ENCODE measurements at places on chromosomes 6 and 20.

DNA sequence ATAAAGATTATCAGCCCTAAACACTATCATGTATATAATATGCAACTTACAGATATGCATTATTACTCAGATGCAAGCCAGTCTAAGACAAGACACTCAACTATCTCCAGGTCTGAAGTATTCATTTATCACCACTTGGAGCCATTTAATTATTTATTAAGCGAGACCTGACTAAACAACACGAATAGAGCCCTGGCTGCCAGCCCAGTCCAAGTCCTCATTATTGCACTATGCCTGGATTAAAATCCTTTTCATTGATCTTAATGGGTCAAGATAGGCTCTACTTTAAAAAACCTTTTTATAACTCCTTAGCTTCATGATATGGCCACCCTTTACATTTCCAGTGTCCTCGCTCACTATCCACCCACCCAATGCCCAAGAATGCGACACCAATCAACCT, 183.1 kb upstream of the MARCKS start:
- no peak for DNase-seq

DNA sequence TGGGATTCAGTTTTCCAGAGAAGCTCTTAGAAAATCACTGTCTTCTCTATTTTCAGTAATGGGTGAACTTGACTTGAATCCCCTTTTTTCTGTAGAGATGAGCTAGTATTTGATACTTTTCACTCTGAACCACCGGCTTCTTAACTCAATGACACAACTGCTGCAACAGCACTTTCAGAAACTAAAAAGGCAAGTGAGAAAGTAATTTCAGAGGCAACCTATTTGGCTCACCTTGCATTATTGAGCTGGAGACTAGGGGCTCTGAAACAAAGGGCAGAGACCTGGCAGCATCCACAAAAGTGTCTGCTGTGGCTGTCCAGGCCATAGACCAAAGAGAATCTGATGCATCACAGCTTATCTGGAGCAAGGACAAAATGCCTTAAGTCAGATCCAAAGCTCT, 289.8 kb upstream of the IRAK1BP1 start:
- DNase-seq, result no peak

- no peak for DNase-seq
Observed at GRCh38 chr6:167325766-167326165, 880 bp downstream of the TTLL2 start.

DNA sequence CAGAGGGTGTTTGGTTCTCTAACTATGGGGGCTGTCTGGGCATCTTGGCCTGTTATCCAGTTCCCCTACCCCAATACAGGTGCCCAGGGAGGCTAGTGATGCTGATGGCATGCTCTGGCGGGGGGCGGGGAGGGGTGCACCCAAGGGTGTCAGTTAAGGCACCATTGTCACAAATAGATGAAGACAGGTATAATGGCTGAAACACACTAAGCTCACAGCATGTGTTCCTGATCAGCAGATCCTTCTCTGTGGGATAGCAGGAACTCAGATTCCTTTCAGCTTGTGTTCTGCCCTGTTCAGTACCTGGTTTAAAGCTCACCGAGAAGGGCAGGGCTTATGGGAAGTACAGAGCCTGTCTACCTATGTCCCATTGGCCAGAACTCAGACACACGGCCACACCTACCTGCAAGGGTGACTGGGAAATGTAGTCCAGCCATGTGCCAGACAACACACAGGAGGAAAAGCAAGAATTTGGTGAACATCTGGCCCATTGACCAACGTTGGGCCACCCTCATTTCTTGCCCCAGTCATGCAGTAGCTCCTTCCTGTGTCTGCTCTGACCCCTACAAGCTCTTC, 3.4 kb upstream of the RSPO4 start:
- no peak for DNase-seq

GRCh38 chr6:6006006-6006427, 708 bp downstream of the NRN1 start:
- no peak for DNase-seq

GRCh38 chr6:64737418-64737817, 969.6 kb downstream of the EYS start:
- no peak for DNase-seq

DNA sequence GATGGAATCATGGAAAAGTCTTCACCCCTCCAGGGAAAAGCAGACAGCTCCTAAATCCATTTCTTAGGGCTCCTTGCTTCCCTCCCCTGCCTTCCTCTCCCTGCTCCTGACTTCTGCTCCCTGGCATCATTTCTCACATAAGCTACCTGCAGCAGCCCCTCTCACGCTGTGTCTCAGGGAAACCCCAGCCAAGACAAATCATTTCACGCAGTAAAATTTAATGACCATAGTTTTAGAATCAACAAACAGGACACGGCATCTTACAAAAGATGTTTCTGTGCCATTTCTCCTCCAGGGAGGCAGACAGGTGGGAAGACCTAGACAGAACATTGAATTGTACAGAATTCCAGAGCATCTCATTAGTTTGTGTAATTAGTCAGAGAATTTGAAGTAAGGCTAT, 16.5 kb upstream of the FOXQ1 start:
- no peak for DNase-seq

DNA sequence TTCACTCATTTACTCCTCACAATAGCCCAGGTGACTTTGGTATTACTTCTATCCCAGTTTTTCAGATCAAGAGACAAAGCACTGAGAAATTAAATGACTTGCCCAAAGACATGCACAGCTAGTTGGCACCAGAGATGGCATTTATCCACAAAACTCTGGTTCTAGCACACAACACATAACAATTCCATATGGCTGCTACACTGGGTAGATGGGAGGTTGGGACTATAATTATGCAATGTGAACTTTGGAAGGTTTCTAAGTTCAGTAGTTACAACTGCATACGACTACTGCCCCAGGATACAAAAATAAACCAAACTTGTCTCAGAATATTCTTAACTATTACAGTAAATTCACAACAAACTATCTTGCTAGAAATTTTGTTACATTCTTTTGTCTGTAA, 54.2 kb upstream of the MLIP start:
- no peak for DNase-seq

GRCh38 chr20:34043025-34043424, 49.3 kb downstream of the RALY start:
- DNase-seq, result no peak

GRCh38 chr20:50582591-50583234, 72.5 kb downstream of the PTPN1 start:
- DNase-seq, result no peak

DNA sequence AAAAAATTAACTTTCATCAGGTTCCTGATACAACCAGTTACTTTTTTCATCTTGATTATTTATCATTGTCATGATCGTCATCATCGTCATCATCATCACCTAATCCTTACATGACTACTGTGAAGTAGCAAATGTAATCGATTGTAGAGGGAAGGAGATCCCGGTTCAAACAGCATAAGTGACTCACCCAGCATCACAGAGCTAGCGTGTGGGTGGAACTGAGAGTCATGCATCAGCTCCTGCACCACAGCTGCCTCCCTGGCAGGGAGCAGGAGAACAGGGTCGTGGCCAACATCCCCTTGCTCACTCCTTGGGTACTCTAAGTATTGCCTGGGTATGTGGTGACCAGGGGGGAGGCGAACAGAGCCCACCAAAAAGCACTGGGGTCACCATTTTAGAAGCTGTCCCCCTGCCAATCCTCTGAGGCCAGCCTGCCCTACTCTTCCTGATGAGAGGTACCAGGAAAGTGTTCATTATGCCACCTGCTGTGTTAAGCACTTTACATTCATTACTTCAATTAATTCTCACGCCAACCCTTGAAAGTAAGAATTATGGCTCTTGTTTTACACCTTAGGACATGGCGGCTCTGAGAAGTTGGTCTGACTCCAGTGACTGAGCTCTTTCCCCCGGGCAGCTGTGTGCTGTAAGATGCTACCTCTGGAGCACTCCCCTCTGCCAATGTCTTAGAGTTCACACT, 425.2 kb downstream of the CD83 start:
- peak; percentile 16 for DNase-seq

DNA sequence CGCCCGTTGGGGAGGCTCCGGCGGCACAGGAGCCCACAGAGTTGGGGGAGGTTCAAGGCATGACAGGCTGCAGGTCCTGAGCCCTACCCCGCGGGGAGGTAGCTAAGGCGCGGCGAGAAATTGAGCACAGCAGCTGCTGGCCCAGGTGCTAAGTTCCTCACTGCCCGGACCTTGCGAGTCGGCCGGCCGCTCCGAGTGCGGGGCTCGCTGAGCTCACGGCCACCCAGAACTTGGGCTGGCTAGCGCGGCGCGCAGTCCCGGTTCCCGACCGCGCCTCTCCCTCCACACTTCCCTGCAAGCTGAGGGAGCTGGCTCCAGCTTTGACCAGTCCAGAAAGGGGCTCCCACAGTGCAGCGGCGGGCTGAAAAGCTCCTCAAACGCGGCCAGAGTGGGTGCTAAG, 23.9 kb upstream of the KIF13A start:
- no peak for DNase-seq

GRCh38 chr20:48359692-48360341, 468.0 kb downstream of the PREX1 start:
- no peak for DNase-seq

DNA sequence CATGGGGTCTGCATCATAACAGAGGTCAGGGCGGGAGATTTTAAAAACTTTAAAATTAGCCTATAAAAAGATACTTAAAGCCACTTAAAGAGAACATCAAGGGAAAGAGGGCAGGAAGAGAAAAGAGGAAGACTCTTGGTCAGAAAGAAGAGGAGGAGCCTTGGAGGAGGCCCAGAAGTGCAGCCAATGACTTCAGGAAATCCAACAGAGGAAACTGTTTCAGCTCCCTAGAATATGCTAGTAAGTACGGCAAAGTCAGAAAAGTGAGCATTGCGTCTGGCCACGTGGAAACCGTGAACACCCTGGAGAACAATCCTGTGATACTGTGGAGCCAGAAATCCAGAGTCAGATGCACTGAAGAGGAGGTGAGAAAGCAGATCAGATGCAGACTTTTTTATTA, 22.5 kb upstream of the NHSL1 start:
- DNase-seq, result no peak

- no peak for DNase-seq
Observed at GRCh38 chr6:48978016-48978415, 485.0 kb downstream of the MMUT start.

DNA sequence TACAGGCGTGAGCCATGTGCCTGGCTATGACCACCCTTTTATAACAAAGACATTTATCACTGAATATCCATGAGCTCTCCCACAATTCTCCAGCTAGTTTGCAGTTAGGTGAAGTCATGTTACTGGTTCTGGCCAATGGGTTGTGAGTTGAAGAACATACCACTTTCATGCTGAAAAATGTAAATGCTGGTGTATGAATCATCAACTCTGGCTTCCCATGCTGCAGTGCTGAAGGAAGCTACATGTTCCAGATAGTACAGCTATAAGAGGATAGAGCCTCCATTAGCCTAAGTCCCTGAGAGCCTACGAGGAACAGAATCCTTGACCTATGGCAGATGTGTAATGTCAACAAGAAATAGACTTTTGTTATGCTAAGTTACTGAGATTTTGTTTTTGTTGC, 180.4 kb downstream of the BTBD9 start:
- no peak for DNase-seq

GRCh38 chr6:143802833-143803565, 40.1 kb upstream of the LTV1 start:
- DNase-seq, result no peak

GRCh38 chr6:139881728-139882211, 507.3 kb upstream of the CITED2 start:
- no peak for DNase-seq

GRCh38 chr6:112027942-112028674, 25.8 kb upstream of the CCN6 start:
- no peak for DNase-seq

- DNase-seq, result no peak
Observed at GRCh38 chr6:122052346-122052900, 347.0 kb upstream of the HSF2 start.

GRCh38 chr6:37926661-37927060, 107.1 kb downstream of the ZFAND3 start:
- DNase-seq, result no peak

DNA sequence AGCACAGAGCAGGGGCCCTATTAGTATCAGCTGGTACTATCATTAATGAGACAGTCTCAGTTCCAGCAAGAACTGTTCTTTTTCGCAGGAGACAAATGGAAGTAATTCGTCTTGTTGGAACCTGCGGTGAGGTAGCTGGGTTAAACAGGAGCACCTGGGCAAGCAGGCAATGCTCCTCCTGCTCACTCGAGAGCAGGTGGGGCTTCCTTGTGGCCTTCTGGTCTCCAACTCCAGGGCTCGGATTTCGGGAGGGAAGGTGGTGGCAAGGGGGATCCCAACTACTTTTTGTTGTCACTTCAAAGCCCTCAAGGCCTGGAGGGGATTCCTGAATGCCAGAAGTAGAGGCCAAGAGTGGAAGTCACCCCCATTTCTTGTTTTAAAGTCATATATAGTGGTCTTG, 1.3 kb upstream of the SPEF1 start:
- no peak for DNase-seq

GRCh38 chr6:96794980-96795379, 42.3 kb downstream of the GPR63 start:
- DNase-seq, result no peak

GRCh38 chr20:21665687-21666446, 39.6 kb upstream of the PAX1 start:
- no peak for DNase-seq

GRCh38 chr6:24743265-24743943, 24.4 kb upstream of the C6orf62 start:
- no peak for DNase-seq

DNA sequence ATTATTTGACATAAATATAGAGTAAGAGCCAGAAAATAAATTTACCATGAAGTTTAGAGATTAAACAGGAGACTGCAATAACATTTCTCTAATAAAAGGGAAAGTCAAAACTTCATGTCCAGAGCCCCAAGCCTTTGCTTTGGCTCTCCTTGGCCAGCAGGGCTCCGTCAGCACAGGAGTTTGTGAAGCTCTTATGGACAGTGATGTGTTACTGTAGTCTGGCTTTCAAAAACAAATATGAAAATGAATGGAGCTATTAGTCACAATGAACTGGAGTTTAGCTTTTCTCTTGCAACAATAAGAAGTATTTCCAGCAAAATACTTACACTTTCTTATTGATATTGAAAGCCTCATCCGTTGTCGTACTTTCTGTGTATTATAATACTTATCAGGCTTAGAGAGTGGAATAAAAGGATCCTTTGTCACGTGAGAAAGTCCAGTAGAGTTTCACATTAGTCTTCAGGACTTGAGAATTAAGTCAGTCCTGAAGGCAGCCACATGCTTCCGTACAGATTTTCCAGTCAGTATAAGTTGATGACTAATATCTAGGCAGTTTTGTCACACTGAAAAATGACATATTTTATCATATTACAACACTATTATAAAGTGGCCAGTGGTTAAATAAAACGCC, 117.0 kb upstream of the PRL start:
- DNase-seq, result no peak

GRCh38 chr6:55617272-55617671, 38.3 kb upstream of the HMGCLL1 start:
- no peak for DNase-seq

Data from stimulated activated CD4-positive, alpha-beta T cell treated with anti-CD3 and anti-CD28 coated beads, Interleukin-1b, Interleukin-23, amount 100 ng/mL, for 24 hours (primary cell).